ENCODE measurements at places on chromosomes 5 and 9.

- DNase-seq, result no peak
Observed at GRCh38 chr5:61626639-61627282, 294.7 kb downstream of the ZSWIM6 start.

DNA sequence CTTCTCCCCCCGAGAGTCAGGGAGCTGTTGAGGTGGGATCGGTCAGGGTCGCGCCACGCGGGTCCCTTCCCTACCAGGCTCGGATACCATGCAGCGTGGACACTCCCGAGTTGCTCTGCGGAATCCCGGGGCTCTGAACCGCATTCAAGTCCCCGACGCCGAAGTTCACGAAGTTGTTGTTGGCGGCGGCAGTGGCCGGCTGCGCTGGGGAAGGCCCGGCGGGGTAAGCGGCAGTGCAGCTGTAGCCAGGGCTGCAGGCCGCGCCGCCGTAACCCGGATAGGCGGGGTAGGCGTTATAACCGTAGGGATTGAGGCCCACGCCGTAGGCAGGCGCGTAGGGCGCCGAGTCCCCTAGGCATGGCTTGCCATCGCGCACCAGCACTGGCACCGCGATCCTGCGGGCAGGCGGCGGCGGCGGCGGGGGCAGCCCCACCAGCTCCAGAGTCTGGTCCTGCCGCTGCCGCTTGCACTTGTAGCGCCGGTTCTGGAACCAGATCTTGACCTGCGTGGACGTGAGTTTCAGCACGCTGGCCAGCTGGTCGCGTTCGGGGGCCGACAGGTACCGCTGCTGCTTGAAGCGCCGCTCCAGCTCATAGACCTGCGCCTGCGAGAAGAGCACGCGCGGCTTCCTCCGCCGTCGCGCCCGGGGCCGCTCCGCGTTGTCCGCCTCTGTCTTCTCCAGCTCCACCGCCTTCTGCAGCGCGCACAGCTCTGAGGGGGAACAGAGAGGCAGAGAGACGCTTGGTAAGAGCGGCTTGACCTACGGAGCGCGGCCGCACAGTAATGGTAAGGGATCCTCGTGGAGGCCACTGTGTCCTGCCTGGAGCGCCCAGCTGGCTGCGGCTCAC, 2.3 kb downstream of the NKX2-5 start:
- DNase-seq, result no peak

DNA sequence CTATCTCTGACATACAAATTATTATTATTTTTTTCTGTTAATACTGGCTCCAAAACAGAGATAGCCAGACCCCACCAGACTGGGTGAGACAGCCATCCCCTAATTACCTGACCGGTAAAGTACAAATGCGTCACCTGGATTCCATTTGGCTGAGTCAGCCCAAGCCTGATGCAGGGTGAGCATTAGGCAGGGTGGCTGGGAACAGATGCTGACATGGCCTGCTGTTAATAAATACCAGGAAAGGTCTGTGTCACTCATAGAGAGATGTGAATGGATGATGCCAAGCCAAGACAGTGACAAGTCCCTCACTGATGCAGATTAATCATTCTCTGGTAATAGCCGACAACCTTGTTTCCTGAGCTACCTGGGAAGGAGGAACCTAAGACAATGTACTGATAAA, 183.5 kb downstream of the TRIM32 start:
- DNase-seq, result no peak

DNA sequence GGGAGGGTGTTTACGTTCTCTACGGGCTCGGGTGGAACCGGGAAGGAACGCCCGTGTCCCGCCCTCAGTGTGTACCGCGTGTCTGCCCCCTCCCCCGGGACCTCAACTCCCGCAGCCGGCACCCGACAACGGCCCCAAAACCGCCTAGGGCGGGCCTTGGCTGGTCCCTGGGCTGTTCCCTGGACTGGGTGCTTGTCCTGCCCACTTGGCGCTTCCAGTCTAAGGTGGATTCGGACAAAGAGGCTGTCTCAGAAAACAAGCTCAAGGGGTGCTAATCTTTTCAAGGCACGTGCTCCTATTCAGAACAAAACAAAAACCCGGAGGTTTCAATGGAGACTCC, 379 bp upstream of the CLK4 start:
- DNase-seq, result no peak

- DNase-seq, result no peak
Observed at GRCh38 chr5:107104040-107104995, 566.4 kb downstream of the EFNA5 start.

DNA sequence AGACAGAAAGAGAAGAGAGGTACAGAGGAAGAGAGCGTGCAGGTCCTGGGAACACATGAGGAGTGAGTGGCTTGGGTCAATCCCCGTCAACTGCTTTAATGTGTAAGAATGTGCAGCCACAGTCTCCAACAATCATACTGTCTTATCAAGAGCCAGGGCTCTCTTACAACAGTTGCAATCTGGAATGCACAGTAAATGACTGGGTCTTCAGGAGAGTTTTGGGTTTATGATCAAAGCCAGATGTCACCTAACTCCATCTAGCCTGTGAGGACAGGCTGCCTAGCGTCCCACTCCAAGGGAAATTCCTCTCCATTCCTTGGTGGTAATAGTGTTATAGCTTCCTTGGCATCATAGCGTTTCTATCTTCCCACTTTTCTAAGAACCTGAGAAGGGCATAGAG, 75.0 kb upstream of the TRIO start:
- DNase-seq, result no peak

GRCh38 chr9:134065612-134066419, 2.0 kb downstream of the BRD3 start:
- DNase-seq, result peak; percentile 48
